ENCODE measurements at places on chromosomes 1 and 21. TPM values are rescaled to one million over a fixed set of nuclear protein-coding genes. Genes with fewer than 3 reads are reported as not detected.

MRPS21 gene
- total RNA-seq = 61.6 TPM

COL16A1 gene
- total RNA-seq = 12.9 TPM

ADAMTSL4 gene
- total RNA-seq = 0.23 TPM

CHRM3 gene
- total RNA-seq = 44.3 TPM

LIPI gene
- not detected for total RNA-seq

JAM2 gene
- 20.8 TPM for total RNA-seq
